ENCODE measurements at places on chromosomes 1 and 21. TPM values are rescaled to one million over a fixed set of nuclear protein-coding genes. Genes with fewer than 3 reads are reported as not detected.

The S100A16 gene
- total RNA-seq: 0.33 TPM

The SEMA4A gene
- total RNA-seq: 196 TPM

The TENT5C gene
- total RNA-seq: 26.5 TPM

GRCh38 chr1:83102630-83103071 is 896.3 kb downstream of the TTLL7 start:
- DNase-seq: no peak

GRCh38 chr1:2384130-2384860 is 7.1 kb downstream of the MORN1 start:
- DNase-seq: no peak

DNA sequence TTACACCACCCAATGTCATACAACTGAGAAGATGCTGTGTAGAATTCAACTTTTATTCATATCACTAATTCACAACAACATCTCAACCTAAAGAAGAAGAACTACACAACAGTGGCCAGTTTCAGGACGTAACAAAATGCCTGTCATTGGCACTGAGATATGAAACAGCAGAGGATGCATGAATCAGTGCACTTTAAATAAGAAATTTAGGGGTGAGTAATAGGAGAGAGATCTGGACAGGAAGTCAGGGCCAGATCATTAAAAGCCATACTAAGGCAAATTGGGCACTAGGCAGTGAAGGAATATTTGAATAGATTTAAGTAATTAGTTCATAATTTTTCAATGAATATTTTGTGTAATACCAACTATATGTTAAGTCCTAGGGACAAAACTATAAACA is 510.5 kb downstream of the PLPP3 start:
- no peak for DNase-seq

GRCh38 chr21:22890656-22891055 is 1892.4 kb downstream of the NCAM2 start:
- no peak for DNase-seq

DNA sequence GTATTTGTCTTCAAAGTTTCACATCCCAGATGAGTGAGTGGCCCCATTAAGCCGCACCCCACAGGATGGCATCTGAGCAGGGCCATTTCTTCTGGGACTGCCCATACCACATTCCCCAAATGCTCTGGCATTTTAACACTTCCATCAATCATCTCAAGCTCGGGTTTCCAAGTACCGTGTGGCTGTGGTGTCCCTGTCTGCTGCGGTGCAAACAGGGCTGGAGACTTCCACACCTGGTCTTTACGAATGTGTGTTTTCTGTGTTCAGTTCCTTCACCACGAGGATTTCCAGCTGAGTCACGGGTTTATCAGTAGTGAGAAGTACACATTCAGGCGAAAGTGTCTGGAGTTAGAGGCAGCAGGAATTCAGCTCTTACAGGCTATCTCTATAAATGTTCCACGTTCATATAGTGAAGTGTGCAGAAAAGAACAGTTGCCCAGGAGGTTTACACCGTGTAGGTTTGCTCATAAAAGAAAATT is 195.2 kb downstream of the RHOU start:
- no peak for DNase-seq

DNA sequence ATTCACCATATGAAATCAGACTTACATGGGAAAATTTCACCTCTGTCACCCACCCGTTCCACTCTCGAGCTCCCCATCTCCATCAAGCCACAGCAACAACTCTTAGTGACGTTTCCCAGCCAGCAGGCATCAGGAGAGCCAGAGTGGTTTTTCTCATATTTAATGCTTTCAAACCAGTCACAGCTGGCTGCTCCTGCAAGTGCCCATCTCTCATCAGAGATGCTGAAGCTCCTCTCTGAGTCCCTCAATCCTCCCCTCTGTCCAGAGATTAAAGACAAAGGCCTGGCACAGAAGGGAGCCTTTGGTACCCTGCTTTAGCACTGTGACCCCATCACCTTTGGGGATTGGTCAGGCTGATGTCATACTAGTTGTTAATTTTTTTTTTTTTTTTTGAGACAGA is 277.3 kb downstream of the DNM3 start:
- DNase-seq: no peak

GRCh38 chr1:42873670-42874069 is 27.3 kb downstream of the ZNF691 start:
- DNase-seq: no peak

DNA sequence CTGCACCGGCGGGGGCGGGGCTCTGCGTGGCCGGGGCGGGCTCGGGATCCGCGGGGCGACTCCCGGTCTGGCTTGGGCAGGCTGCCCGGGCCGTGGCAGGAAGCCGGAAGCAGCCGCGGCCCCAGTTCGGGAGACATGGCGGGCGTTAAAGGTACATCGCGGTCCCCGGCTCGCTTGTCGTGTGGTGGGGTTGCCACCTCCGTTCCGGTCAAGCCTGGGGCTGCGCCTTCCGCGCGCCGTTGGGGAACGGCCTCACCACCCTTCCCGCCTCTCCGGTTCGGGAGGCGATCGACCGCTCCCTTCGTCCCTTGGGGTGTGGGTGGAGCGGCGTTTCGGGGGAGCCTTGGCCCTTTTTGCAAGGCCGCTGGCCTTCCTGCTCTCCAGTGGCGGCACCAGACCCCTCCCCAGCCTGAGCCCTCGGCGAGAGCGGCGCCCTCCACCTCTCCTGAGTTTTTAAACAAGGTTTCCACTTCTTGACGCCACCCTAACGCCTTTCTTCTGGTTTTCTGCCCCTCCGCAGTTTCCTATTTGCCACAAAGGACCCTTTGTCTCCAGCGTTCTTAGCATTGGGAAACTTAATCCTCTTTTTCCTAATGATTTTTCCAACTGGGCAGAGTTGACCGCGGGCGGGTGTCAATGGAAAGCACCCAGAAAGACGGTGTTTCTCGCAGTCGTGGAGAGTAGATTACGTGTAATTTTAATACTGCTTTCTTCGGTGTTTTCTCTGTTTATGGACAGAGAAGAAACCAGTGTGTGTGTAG is at the start of the genes LEPR and LEPROT:
Gene LEPR (plus strand): TSS at position 79 of the 761 bp plus-strand sequence. CDS start 144,898 bp downstream, outside the sequence.
Gene LEPROT (plus strand): TSS at position 79 of the 761 bp plus-strand sequence. CDS start 57 bp downstream, at position 136.
- DNase-seq: no peak

DNA sequence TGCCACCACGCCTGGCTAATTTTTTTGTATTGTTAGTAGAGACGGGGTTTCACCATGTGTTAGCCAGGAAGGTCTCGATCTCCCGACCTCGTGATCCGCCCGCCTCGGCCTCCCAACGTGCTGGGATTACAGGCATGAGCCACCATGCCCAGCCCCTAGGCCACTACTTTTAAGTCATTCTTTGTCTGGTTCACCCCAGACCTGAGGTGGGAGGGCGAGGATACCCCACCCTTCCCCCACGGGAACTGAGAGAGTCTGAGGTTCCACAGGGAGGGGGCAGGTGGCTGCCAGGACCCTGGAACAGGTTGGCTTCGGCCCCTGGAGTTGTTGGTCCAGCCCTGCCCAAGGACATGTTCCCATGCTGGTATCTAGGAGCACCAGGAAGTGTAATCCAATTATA is 7.7 kb upstream of the SDC3 start:
- no peak for DNase-seq

GRCh38 chr21:43808367-43808766 is 19.0 kb downstream of the RRP1 start:
- DNase-seq: peak; percentile 19

GRCh38 chr1:245235156-245235555 is 80.4 kb downstream of the KIF26B start:
- no peak for DNase-seq

DNA sequence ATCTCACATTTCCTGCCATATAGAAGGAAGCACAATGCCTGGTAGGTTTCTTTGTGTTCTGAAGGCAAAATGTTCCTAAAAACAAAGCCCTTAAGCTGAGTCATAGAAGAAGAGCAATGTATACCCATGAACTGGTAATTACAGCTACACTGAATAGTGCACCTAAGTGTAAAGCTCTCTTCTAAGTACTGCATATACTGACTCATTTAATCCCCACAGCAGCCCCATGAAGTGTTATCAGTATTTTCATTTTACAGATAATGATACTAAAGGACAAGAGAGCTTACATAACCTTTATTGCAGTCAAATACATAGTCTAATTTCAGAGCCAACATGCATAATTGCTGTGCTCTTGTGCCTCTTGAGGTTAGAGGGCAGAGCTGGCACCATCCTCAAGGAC is 239.9 kb downstream of the DPYD start:
- no peak for DNase-seq

DNA sequence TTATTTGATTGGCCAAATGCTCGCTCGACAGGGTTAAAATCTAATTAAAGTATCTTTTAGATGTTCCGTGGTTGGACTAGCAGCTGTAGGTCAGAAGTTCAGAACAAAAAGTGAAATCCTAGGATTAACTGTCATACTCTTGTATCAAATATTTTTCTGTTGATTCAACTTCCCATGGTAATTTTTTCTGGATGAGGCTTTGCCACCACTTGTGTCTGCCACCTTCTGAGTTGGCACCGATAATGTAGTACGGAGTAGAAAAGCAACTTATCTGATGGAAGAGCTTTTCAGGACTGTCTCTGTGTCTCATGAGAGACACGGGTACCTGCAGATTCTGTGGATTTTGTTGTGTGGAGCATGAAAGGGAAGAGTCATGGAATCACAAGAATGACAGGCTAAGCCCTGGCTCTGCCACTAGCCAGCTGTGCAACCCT is 44.6 kb upstream of the CNN3 start:
- no peak for DNase-seq

DNA sequence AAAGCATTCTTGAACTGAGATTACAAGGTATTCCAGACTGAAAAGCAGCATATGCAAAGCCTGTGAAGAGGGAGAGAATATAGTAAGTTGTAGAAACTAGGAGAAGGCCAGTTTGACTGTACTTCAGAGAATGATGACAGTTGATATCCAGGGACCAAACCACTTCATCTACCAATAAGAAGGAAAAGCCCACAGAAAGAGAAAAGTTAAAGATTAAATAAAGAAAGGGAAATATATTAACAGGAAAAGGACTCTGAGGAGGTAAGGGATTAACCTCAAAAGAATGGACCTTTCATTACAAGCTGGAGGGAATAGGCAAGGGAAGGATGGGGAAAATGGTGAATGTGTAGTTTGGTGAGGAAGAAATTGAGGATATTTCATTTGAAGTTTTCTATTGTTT is 180.2 kb upstream of the CACYBP start:
- no peak for DNase-seq

DNA sequence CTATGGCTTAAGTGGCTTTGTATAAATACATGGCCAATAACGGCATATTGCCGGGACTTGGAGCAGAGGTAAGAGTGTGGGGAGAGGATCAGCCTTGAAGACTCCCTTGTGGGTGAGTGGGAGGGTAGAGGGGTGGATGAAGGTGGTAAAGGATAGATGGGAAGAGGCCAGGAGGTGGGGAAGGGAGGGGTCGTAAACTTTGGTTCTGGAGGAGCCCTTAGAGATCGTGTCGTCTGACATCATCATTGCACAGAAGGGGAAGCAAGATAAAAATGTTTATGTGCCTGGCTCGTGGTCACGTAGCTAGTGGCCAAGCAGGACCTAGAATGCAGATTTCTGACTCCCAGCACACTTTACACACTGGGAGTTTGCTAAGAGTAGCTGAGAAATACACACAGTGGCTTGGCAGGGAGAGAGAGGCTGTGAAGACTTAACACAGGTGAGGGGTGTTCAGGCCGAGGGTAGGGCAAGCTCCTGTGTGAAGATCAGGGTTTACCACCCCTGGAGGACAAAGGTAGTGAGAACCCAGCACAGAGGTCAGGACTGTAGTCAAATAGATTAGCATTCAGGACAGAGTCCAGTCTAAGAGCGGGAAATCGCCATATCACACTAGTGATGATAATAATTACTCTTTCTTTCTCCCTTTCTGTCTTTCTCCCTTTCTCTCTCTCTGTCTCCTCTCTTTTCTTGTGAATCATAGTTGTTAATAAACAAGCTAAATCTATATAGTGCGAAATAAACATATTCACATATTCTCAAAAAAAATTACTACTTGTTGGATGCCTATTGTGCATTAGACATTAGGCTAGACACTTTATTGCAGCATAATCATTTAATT is 75.5 kb downstream of the LRRC8D start:
- no peak for DNase-seq

DNA sequence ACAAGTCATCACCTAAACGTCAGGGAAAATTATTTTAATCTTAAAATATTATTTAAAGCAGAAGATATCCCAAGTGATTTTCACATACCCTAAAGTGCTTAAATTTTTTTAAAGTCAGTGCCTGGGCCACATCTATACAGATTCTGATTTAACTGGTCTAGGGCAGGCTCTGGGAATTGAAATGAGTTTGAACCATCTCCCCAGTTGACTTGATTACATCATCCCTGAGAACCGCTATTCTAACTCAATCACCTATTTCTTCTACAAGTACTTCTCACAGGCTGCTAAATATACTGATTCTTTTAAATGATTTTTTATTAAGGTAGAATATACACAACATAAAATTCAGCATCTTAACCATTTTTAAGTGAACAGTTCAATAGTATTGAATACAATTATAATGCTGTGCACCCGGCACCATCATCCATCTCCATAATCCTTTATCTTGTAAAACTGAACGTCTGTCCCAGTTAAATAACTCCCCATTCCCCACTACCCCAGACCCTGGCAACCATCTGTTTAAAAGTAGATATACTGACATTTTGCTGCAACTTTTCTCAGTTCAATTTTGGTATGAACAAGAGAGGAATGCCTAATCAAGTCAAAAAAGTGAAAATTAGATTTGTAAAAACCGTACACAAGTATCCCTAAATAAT is 19.5 kb downstream of the GART start:
- no peak for DNase-seq

- no peak for DNase-seq
These were observed 752 bp upstream of the ACTA1 start for GRCh38 chr1:229434641-229435051.

DNA sequence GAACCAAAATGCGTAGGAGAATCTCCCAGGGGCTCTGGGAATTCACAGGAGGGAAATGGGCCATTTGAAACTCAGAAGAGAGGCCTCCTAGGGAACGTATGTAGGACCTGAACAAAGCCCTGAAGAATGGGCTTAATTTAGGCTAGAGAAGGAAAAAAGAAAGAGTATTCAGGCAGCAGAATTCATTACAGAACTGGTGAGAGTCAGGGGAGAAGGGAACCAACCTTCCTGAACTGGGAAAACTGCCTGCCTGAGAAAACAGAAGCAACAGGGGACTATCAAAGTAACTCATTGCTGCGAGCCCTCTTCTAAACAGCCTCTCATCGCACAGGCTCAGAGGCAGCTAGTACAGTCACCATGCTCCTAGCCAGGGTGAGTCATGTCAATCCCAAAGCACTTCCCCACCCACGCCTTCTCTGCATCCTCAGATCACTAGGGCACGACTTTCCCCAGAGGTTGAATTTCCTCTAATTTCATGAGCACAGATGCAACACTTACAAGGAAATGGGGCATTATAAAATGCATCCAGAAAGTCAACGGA is 98.1 kb downstream of the ADSS2 start:
- no peak for DNase-seq

GRCh38 chr1:44229435-44230167 is 16.3 kb downstream of the DMAP1 start:
- no peak for DNase-seq

- no peak for DNase-seq
These were observed 419.1 kb downstream of the ADGRL2 start for GRCh38 chr1:82219841-82220240.
